COR-L47 (cell line): ENCODE measurements at places on chromosomes 5 and 9.

GRCh38 chr9:5479994-5480694 is 29.8 kb downstream of the CD274 start:
- no peak for DNase-seq

- DNase-seq, result no peak
Measured at GRCh38 chr5:131821221-131821620, 24.4 kb upstream of the FNIP1 start.

- peak; percentile 45 for DNase-seq
Measured at GRCh38 chr5:139795074-139796001, at the start of gene PSD2. PSD2 (plus strand) TSS chr5:139795808; CDS start chr5:139809441, 13,633 bp downstream.

- DNase-seq, result no peak
Measured at GRCh38 chr5:107875833-107876232, 205.1 kb upstream of the EFNA5 start.

- no peak for DNase-seq
Measured at GRCh38 chr9:105855987-105856386, 161.6 kb downstream of the TMEM38B start.

DNA sequence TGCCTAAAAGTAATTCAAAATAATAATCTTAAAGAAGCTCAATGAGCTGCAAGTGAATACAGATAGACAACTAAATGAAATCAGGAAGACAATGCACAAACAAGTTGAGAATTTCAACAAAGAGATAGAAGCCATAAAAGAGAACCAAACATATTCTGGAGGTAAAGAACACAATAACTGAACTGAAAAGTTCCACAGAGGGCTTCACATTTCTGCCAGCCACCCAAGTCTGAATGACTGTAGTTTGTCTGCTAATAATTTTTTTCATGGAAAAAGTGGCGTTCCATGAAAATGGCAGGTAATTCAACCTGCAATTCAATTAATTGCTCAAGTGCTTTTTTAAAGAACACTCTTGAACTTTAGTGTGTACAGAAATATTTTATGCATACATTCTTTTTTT is 251.3 kb downstream of the KDM4C start:
- DNase-seq, result no peak

DNA sequence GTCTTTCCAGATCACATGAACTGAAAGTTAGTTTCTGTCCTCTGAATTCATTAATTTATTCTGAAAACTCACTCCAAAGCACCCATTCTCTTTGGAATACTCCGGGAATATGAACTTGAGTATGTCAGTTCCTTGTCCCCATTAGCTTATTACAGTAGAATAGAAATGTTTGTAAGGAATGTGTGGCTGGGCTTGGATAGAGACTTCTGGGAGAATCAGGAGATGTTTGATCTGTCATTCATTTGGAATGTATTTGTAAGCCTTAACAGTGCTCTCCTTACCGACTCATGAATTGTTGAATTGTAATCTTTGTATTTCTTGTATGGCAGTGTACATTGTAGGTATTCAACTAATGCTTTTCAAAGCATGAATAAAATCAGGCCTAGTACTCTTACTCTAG is 548.4 kb downstream of the LRRC70 start:
- DNase-seq, result no peak

DNA sequence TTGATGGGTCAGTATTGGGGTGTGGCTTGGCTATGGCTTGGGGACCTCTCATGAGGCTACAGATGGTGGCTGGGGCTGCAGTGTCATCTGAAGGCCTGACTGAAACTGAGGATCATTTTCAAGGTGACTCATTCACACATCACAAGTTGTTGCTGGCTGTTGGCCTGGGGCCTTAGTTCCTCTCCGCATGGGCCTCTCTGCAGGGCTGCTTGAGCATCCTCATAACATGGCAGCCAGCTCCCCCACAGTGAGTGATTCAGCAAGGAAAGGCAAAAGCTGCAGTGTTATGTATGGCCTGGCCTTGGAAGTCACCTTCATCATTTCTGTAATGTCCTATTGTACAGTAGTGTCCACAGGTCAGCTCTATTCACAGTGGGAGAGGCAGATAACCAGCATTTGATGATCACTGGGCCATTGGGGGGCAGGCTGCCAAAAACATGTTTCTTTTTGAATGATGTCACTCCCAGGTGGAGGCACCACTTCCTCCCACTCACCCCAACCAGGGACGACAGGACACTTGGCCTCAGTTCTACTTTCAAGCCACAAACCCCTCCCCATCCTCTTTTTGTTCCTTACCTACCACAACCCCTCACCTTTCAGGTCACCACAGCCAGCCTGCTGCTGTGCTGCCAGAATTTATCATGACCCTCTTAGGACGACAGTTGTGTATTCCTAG is 14.4 kb downstream of the FGD3 start:
- no peak for DNase-seq

- DNase-seq, result no peak
Measured at GRCh38 chr5:53298841-53299240, 181.6 kb upstream of the FST start.

GRCh38 chr5:132371603-132371994 is 2.1 kb downstream of the SLC22A5 start:
- no peak for DNase-seq

DNA sequence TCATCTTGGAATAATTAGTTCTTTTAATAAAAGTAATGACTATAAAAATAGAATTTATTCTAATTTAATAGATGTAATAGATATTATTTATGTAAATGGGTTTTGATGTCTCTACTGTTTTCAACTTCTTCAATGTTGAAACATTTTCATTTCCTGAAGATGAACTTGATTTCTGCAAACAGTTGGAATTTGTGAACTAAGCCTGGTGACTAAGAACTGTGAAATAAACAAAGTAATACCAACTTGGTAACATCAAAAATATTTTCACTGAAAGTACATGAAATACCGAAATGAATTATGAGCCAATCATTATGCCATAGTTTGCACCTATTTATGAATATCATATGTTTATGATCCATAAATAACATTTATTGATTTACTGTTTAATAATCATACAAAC is 143.8 kb upstream of the FGF10 start:
- no peak for DNase-seq

GRCh38 chr5:147713550-147714295 is 68.8 kb downstream of the JAKMIP2 start:
- DNase-seq, result no peak

- DNase-seq, result no peak
Measured at GRCh38 chr9:22157276-22157675, 148.2 kb upstream of the CDKN2B start.

- no peak for DNase-seq
Measured at GRCh38 chr5:68954618-68954910, 139.2 kb upstream of the SLC30A5 start.

- DNase-seq, result no peak
Measured at GRCh38 chr5:118314931-118315330, 673.4 kb downstream of the DTWD2 start.

DNA sequence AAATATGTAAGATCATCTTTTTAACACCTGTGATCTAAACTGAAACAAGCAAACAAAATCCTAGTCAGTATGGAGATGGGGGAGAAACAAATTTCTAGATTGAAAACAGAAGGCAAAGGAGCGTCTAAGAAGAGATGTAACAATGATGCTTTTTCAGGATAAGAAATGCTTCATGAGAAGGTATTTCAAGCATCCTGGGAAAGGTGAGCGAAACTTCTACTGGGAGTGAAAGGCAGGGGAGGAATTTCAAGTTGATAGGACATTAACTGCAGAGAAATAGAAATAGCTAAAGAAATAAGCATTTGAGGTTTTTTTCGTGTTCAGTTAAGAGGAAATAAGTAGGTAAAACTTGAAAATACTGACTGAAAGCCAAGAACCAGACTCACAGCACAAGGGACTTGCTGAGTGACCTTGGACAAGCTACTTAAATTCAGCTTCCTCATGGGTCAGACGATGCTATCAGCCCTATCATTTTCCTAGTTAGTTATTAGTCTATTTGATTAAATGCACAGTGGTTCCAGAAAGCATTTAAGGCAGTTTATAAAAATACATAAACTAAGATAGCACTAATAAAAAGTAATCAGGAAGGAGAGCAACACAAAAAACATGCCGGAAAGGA is 406.3 kb downstream of the PDE4D start:
- no peak for DNase-seq

DNA sequence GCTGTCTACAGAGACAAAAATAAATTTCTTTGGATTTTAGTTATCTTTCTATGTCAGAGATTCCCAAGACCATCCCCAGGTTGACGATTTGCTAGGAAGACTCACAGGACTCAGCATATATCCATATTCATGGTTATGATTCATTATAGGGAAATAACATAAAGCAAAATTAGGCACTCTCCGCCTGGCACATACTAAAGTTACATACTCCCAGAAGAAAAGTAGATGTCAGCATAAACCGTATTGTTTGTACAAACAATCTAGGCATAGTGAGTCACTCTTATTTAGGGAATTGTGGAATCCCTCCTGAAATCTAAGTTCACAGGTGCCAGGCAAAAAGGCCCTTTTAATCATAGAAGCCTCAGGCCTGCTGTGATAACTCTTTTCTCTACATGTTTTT is 62.9 kb downstream of the INSL6 start:
- DNase-seq, result no peak

- DNase-seq, result no peak
Measured at GRCh38 chr9:117462861-117463260, 48.0 kb upstream of the ASTN2 start.

- no peak for DNase-seq
Measured at GRCh38 chr5:153099328-153099727, 391.1 kb upstream of the GRIA1 start.

DNA sequence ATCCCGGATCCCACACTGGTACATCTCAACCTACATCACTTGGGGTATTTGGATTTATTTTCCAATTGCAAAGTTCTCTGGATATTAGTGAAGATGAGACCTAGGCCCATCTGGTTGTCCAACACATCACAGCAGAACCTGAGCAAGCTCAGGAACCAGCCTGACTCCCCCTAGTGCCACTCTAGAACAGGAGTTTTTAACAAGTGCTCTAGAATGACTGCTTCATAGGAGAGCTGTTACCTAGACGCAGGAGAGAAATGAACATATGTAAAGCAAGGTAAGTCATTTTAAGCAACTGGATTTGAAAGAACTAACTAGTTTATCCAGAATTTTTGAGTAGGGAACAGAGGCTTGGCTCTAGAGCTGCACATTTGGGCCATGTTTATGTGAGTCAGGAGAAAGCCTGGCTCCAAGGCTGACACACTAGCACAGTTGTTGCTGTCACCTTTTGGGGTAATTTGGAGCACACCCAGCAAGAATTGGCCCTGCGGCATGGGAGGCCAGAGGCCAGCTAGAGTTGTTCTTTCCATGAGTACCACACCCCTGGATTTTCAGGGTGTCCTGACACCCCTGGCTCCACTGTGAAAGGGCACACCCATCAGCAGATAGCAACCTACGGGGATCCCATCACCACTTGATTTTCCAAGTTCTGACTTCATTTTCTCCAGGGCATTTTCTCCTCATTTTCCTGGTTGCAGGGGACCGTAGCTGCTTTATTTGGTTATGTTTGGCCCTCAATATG is 110.9 kb upstream of the LPAR1 start:
- no peak for DNase-seq

GRCh38 chr5:160556846-160557245 is 135.2 kb downstream of the PTTG1 start:
- no peak for DNase-seq

- no peak for DNase-seq
Measured at GRCh38 chr5:38641003-38641402, 84.6 kb upstream of the LIFR start.

- no peak for DNase-seq
Measured at GRCh38 chr5:172891716-172892421, 57.8 kb downstream of the ERGIC1 start.

DNA sequence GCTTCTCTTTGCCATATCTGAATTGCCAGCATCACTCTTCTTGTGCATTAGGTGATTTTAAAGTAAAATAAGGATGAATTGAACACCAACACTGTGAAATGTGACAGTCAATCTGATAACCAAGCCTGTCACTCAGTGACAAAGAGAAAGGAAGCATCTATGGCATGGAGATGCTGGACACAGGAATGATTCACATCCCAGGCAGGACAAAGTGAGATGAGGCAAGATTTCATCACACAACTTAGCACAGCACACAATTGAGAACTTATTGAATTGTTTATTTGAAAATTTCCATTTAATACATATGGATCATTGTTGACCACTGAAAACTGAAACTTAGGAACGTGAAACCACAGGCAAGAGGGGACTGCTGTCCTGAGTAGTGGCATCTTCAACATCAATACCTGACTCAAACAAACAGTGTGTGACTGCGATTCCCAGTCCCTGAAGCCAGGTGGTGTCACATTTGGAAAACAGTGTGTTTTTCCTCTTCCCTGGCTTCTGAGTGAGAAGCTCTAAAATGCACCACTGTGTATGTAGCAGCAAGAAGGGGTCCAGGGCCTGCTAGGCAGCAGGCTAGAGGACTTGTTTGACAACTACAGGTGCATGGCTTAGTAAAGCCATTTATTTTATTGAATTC is 10.7 kb downstream of the GAPT start:
- peak; percentile 33 for DNase-seq

GRCh38 chr5:101370181-101370580 is 467.1 kb upstream of the ST8SIA4 start:
- no peak for DNase-seq

GRCh38 chr9:2479056-2479565 is 142.5 kb upstream of the VLDLR start:
- DNase-seq, result no peak

DNA sequence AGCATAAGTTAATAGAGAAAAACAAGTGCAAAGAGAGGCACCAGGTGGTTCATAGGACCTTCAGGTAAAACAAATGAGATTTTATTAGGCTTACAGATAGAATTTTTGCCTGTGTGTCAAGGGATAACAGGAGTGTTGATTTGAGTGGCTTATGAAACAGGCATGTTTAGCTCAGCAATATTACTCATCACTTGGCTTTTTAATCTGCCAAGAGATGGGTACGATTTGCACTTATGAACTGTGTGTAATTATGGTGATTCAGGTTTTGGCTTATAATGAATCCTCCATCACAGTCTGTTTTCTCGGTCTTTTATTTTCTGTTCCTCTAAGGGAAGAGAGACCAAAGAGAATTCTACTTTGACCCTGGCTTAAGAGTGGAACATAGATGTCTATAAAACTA is 199.3 kb downstream of the DMRTA1 start:
- DNase-seq, result no peak

DNA sequence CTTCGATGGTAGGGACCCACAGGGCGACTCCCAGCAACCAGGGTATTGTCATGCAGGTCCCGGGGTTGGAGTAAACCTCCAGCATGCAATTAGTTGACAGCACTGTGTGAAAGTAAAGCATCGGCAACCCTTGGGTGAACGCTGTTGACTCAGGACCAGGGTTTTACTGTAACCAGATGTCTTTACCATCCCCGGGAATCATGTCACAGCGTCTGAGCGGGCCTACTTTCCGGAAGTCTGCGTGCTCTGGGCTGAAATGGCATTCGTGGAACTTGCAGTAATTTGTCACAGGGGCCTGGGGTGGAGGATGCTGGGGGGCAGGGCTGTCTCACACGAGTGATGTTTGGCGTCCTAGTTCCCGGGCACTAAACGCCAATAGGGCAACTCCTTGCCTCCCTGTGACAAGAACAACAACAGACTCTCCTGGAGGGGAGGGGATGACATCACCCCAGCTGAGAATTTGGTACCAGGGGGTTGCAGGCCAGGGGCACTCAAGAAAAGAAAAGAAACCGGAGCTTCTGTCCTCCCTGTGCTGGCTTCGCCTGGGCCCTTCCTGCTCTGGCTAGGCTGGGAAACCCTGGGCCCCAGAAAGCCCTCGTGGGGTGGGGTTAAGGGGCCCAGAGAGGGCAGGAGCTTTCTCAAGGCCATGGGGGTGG is 10.1 kb upstream of the UBAC1 start:
- no peak for DNase-seq

GRCh38 chr5:168423478-168423877 is 62.8 kb upstream of the RARS1 start:
- no peak for DNase-seq
